Osteocyte (in vitro differentiated cells): ENCODE measurements at places on chromosomes 16 and 17.

- no peak for DNase-seq
Observed at GRCh38 chr16:88914750-88915368, 48.4 kb upstream of the PABPN1L start.

DNA sequence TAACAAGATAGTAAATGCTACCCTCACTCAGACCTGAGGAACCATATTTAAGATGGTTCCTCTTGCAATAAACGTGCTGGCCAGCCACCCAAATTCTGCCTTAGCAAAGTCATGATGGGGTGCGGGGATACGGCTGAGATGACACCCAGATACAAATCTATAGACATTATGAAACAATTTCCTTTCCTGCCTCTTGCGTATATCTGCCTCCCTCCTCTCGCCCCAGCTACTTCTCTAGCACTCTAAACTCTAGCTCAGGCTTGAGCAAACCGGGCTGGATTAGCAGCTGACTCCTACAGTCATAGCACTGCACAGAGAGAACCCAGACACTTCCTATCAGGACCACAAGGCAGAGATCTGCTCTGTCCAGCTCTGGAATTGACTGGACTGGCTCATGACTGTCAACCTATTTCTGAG, 22.3 kb downstream of the CD300LF start:
- no peak for DNase-seq

GRCh38 chr16:81170824-81171223, 67.7 kb upstream of the BCO1 start:
- DNase-seq = no peak

- no peak for DNase-seq
Observed at GRCh38 chr17:64442541-64442971, 6.4 kb upstream of the MILR1 start.

DNA sequence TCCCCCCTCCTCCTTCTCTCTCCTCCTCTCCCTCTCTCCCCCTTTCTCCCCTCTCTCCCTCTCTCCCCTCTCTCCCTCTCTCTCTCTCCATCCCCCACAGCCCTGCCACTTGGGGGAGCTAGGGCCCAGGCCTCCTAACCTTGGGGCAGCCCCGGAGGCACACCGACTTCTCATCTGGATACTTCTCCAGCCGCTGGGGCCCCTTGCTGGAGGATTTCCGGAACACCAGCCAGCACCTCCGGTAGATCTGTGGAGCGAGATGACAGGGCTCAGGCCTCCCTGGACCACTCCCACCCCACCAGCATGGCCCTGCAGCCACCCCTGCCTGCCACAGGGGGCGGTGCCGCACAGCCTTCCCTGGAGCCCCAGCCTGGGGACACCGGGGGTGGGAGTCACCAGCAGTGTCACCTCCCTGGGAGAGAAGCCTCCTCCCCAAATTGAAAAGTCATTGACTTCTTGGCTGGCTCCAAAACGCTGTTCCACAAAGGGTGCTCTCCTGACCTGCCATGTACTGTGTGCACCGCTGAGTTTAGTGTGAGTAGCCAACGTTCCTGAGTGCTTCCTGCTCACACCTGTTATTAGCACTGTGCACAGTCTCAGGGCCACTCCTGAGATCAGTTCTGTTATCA, 10.5 kb downstream of the DOK4 start:
- DNase-seq = no peak

DNA sequence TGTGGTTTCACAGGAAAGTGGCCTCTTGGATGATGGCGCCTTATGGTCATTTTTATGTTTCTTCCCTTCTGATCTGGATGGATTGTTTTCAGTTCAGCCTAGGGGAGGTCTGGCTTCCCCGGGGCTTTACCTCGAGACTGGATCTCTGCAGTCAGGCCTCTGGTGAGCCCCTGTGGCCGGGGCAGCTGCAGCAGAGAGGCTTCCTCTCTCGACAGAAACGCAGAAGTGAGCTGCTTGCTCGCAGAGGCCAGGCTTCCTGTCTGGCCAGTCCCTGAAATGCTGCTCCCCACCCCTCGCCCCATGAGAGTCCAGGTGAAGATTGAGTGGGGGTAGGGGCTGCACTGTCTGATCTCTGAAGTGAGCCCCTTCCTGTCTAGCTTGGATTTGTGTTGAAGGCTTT, 44.0 kb downstream of the PLCG2 start:
- no peak for DNase-seq

DNA sequence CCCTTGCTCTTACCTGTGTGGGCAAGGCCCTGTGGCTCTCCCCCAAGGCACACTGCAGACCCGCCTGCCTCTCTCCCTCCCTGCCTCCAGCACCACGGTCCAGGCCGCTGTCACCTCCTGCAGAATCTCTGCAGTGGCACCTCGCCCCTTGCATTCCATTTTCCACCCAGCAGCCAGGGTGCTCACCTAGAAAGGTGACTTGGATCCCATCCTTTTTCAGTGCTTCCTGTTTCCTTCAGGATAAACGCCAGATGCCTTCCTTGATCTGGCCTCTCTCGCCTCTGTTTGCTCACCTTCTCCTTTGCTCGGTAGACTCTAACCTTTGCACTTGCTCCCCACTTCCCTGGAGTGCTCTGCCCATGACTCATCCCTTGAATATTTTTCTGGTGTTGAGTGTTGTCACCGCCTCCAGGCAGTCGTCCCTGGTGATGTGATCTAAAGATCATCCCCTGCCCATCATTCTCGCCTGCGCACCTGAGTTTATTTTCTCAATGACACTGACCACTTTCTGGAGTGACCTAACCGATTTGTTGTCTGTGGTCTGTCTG, 79.2 kb upstream of the LGALS9 start:
- DNase-seq = no peak

DNA sequence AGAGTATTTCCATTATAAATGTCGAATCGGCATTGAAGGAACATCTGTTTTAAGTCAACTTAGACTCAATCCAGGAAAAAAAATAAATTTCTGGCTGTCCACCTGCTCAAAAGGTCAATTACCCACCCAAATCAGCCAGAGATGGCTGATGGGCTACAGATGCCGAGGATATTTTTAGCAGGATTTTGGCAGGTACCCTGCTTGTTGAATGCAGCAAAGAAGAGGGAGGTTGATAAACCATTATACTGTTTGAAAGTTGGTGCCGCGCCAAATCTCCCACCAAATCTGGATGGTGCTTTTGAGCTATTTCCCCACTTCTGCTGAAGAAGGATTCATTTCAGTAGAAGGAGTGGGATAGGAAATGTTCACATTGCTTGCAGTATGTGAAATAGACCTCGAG, 537.7 kb downstream of the MAF start:
- DNase-seq = no peak

GRCh38 chr17:81926451-81927151, 934 bp downstream of the MAFG start:
- DNase-seq = no peak

GRCh38 chr16:84045001-84045817, 2.6 kb upstream of the SLC38A8 start:
- no peak for DNase-seq

DNA sequence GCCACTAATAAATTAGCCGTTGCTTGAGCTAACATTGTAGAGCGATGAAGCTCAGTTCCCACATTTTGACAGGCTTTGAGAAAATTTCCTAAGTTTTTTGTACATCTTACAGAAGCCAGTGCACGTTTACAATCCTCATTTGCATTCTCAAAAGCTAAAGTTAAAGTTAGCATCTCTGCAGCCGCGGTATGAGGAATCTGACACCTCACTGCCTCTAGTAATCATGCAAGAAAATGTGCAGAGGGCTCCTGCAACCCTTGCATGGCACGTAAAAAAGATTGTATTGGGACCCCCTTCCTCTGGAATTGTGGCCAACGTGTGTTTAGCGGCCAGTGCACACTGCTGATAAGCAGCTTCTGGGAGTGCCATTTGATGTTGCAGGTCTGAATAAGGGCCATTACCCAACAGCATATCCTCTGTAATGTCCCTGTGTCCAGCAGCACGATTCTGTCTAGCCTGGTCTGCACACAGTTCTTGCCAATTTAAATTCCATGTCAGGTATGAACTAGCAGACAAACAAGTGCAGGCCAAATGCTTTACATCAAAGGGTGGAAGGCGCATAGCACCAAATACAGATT, 12.4 kb upstream of the ZNF689 start:
- no peak for DNase-seq

DNA sequence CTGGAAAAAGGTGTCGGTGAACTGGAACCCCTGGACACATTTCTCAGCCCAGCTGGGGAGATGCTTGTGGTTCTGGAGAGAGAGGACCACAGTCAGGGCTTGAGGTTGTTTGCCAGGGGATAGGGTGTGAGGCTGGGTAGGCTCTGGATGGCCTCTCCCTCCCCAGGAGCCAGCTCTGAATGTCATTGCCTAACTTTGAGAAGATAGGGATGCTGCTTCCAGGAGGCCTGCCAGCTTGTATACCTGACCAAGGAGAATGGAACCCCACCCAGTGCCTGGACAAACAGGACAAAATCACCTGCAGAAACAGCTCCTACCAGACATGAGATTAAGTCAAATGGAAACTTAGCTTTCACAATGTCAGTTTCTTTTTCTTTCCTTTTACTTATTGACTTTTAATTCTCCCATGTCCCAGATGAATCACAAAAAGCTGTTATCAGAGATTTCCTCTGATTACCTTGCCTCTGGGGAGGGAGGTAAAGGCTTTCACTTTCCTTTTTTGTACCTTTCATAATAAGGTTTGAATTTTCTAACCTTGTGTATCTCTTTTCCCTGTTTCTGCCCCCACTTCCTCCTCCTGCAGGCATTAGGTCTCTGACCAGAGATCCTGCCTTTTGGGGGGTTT, 29.8 kb upstream of the PLLP start:
- peak; percentile 59 for DNase-seq

GRCh38 chr17:20073055-20073979, 64.2 kb downstream of the SPECC1 start:
- peak; percentile 73 for DNase-seq

DNA sequence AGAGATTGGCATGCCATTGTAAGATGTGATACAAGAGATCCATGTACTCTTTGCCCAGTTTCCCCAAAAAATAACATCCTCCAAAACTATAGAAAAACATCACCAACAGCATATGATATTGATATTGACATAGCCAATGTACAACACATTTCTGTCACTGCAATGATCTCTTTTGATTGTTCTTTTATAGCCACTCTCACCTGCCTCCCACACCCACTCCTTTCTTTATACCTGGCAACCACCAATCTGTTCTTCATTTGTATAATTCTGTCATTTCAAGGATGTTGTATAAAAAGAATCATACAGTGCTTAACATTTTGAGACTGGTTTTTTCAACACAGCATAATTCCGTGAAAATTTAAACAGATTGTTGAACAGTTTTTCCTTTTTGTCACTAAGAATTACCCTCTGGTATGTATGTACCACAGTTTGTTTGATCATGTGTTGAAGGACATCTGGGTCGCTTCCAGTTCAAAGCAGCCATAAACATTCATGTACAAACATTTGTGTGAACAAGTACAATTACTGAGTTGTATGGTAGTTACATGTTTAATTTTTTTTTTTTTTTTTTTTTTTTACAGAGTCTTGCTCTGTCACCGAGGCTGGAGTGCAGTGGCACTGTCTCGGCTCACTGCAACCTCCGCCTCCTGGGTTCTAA, 9.9 kb downstream of the KRTAP9-1 start:
- no peak for DNase-seq

GRCh38 chr17:71342737-71343136, 778.1 kb upstream of the SOX9 start:
- no peak for DNase-seq

- DNase-seq = no peak
Observed at GRCh38 chr17:6627019-6627418, 13.5 kb downstream of the KIAA0753 start.

DNA sequence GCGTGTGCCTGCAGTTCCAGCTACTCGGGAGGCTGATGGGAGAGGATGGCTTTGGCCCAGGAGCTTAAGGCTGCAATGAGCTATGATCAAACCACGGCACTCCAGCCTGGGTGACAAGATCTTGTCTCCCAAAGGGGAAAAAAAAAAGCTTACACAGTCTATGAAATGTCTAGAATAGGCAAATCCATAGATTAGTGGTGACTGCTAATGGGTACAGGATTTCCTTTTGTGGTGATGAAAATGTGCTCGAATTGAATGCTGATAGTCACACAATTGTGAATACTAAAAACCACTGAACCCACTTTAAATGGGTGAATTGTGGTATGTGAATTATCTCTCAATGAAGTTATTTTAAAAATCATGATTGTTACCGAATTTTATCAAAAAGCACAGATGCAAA, 14.9 kb downstream of the USP7 start:
- no peak for DNase-seq

DNA sequence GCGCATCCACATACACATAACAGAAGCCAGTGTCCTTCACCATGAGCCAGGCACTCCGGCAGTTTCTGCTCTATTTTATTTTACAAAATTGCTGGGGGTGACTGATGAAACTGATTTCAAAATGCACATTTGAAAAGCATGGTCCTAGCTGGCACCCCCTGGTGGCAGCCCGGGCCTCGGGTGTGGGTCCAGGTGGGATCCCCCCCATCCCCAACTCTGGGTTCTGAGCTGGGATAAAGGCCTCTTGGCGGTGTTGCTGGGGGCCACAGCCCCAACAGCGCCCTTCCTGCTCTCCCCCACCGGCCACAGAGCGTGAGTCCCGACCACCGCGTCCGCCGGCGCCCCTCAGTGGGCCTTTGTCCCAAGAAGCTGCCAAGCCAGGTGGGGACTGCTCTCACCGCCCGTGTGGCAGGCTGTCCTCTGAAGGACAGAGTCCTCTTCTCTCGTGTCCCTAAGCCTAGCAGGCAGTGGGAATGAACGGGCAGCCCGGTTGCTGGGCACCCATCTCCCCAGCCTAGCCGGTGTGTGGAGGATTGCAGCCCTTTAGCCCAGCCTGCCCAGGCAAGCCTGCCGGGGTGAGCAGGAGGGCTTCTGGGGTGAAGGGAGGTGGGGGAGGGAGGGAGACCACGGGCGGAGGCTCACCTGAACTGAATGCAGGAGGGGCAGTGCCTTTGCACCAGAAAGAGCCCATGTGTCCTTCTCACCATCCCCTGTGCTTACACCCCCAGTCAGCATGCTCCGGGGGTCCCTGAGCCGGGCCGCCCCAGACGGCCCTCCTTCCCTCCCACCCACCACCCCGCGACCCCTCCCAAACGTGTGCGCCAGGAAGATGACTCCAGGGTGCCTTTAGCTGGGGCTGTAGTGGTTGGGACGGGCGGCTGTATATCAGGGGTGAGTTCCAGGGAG, 898 bp downstream of the SNAI3 start:
- DNase-seq = no peak

GRCh38 chr16:67530013-67530939, 1.6 kb downstream of the RIPOR1 start:
- DNase-seq = no peak
